ENCODE measurements at places on chromosomes 5 and 9.

DNA sequence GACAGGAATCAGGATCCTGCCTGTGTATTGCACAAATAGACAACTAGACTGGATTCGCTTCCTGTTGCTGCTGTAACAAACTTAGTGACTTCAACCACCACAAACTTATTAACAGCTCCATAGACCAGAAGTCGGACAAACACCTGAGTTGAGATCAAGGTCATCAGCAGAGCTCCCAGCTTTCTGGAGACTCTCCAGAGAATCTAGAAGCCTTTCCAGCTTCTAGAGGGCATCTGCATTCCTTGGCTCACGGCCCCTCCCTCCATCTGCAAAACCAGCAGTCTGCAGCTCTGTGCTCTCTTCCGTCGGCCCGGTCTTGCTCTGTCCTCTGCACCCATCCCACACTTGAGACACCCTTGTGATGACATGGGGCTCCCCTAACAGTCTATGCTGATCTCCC lies 99.1 kb downstream of the KCNT1 start:
- DNase-seq, result no peak

GRCh38 chr5:153618867-153619266 lies 128.4 kb downstream of the GRIA1 start:
- peak; percentile 26 for DNase-seq

DNA sequence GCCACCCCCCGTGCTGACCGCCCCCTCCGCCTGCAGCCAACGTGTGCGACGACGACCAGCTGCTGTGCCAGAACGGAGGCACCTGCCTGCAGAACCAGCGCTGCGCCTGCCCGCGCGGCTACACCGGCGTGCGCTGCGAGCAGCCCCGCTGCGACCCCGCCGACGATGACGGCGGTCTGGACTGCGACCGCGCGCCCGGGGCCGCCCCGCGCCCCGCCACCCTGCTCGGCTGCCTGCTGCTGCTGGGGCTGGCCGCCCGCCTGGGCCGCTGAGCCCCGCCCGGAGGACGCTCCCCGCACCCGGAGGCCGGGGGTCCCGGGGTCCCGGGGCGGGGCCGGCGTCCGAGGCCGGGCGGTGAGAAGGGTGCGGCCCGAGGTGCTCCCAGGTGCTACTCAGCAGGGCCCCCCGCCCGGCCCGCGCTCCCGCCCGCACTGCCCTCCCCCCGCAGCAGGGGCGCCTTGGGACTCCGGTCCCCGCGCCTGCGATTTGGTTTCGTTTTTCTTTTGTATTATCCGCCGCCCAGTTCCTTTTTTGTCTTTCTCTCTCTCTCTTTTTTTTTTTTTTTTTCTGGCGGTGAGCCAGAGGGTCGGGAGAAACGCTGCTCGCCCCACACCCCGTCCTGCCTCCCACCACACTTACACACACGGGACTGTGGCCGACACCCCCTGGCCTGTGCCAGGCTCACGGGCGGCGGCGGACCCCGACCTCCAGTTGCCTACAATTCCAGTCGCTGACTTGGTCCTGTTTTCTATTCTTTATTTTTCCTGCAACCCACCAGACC lies 80.2 kb downstream of the NTNG2 start:
- DNase-seq, result no peak

DNA sequence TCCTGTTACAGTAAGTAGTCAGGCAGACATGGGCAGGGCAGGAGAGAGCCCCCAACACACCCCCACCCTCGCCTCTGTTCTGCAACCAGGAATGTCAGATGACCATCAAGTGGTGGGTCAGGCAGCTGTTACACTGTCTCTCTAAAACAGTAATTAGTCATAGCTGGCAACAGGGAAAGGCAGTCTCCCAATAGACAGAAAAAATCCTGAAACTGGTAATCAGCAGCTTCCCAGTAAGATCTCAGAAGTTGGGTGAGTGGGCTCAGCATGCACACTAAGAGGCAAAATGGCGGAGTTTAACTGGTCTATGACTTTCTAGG lies 90.2 kb downstream of the C5orf15 start:
- no peak for DNase-seq

DNA sequence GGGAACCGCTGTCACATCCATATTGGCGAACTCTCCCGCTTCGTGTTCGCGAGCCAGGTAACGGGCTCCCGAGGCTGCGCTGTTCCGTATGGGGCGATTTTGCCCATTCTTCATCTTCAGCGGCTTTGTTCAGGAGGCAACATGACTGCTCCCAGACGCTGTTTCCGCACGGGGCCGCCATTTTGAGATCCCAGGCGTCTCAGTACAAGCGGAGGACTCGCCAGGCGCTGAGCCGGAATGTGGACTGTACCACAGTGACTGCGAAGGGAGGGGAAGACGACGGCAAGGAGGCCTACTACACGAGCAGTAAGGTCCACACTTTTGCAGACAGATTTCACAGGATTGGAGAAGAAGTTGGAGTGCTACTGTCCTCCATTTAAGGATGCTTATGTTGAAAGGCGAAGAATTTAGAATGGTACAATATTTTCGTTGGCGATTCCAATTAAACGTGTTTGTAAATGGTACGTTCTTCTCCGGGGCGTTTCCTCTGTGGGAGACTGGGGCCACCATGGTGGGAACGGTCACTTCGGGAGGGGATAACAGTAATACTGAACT lies 41.6 kb upstream of the ZNF300 start:
- DNase-seq, result peak; percentile 92
